HCT116 (cell line): ENCODE measurements at places on chromosomes 1 and 21. TPM values are rescaled to one million over a fixed set of nuclear protein-coding genes. Genes with fewer than 3 reads are reported as not detected.

Gene TFAP2E
- 6.1 TPM for total RNA-seq

Gene ERICH3
- total RNA-seq: not detected

DNA sequence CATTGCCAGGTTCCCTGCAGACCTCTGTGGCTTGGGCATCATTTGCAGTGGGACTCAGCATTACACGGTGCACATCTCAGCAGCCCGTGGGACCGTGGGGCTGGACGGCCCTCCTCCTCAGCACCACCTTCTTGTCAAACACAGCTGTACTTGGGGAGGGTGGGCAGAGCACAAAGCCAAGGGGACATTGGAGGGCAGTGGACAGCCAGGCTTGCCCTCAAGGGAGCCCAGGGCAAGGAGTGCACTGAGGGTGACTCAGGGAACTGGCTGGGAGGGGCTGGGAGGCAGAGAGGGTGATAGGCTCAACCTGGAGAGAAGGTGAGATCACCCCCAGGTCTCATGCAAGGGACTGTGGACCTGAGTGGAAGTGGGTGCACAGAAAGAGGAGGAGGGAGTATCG, 3.4 kb downstream of the CAPN9 start:
- H3K4me3 ChIP-seq: no peak overlapping the region
- DNase-seq: no peak
- H3K27me3 ChIP-seq: no peaks in the 10 kb centered on the region
- H3K36me3 ChIP-seq: no peaks in the 10 kb centered on the region

DNA sequence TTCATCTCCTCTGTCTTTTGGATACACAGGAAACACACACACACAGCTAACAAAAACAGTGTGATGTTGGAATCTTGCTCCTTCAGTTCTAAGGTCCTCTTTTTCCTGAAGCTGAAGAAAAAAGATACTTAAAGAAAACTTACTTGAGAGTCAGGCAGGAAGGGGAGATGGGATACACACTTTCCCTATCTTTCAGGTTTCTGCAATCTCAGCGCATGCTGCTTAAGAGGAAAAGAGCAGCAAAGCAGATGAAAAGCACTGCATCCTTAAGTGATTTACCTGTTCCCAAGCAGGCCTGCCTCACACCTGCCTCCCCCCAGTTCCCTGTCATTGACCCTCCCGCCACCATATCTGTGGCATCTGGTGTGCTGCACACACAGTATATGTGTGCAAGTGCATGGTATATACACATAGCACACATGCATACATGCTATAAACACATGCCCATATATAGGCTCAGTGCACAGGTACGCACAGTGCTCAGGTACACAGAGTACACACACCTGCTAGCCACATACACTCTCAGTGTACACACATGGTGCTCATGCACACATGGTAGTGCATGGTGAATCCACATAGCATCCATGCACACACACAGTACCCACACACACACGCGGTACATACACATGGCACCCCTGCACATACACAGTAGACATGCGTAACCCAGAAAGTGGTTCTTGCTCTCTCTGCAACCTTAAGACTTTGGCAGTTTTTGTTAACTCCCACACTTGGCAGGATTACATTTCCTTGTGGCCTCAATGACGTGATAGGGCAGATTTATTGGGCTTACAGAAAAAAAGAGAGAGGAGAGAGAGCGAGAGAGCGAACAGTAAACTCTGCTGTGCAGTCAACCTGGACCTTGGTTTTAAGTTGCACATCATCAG, 166.9 kb downstream of the TOMM20 start:
- DNase-seq: no peak
- H3K4me3 ChIP-seq: no peak overlapping the region
- peaks cover 13% of the 10 kb centered on the region for H3K4me1 ChIP-seq
- no peaks in the 10 kb centered on the region for H3K36me3 ChIP-seq
- no peaks in the 10 kb centered on the region; the same call in 1 of the 2 replicates for H3K27me3 ChIP-seq

GRCh38 chr1:225460737-225461532, 33.1 kb upstream of the LBR start:
- no peak overlapping the region for H3K4me3 ChIP-seq
- DNase-seq: no peak
- no peaks in the 10 kb centered on the region for H3K27me3 ChIP-seq
- H3K27ac ChIP-seq: no peak overlapping the region

DNA sequence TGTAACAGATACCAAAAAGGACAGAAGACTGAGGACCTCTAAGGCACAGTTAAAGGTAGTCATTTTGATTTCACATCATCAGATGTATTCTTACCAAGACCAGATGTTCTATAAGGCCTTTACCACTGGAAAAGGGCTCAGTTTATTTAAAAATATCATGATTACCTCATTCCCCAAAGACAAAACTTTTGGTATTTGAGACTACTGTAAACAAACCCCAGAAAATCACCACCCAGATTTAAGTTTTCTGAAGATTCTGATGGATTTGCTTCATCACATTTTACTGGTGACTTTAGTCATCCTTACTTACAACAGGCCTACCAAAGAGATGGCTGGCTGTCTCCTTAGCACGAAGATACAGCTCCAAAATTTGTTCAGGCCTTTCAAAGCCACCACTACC, 8.3 kb downstream of the ENAH start:
- H3K4me1 ChIP-seq: no peaks in the 10 kb centered on the region
- H3K4me3 ChIP-seq: no peak overlapping the region
- H3K36me3 ChIP-seq: no peaks in the 10 kb centered on the region
- no peaks in the 10 kb centered on the region for H3K27me3 ChIP-seq

DNA sequence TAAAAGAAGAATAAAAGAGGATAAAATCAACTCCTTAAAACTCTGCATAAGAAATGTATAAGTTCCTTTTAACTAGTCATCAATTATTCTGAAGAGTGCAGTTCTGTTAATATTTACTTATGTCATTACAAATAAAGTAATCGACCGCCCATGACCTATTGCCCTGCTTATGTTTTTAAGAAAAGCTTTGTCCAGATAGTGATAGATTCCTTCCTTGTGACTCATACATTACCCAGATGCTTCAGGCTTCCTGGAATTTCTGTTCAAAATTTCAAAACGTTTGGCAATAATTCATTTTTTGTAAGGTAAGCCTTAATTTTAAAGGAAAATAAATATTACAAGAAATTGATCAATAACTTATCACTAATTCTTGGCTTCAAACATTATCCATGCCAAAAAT, 918.2 kb upstream of the ADGRL2 start:
- H3K27ac ChIP-seq: no peak overlapping the region
- H3K36me3 ChIP-seq: no peaks in the 10 kb centered on the region
- no peak overlapping the region for H3K4me3 ChIP-seq

DNA sequence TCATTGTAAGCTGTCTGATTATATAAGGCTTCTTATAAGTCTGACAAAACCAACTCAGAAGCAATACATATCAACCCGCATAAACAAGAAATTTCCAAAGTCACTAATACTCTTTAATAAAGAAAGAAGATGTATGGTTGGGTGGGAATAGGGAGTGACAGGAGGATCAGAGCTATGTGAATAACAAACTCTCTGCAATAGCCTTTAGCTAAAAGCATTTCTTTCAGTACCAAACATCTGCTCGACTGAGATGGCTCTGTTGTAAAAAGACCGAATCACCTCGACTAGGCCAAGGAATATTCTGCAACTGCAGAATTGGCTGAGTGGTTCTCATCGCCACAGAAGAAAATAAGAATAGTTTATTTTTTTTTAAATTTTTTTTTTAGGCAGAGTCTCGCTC, 39.3 kb upstream of the MUTYH start:
- H3K27ac ChIP-seq: no peak overlapping the region
- no peaks in the 10 kb centered on the region for H3K36me3 ChIP-seq
- no peak for DNase-seq
- H3K27me3 ChIP-seq: no peaks in the 10 kb centered on the region

GRCh38 chr1:234551032-234551378, 59.0 kb downstream of the IRF2BP2 start:
- no peaks in the 10 kb centered on the region for H3K4me1 ChIP-seq
- H3K27me3 ChIP-seq: no peaks in the 10 kb centered on the region
- DNase-seq: no peak
- H3K27ac ChIP-seq: no peak overlapping the region
- no peaks in the 10 kb centered on the region for H3K36me3 ChIP-seq

GRCh38 chr1:182388392-182389134, 3.0 kb downstream of the GLUL start:
- H3K27me3 ChIP-seq: no peaks in the 10 kb centered on the region
- H3K27ac ChIP-seq: no peak overlapping the region
- no peak overlapping the region for H3K4me3 ChIP-seq
- H3K36me3 ChIP-seq: peaks cover 50% of the 10 kb centered on the region
- peaks cover 13% of the 10 kb centered on the region for H3K4me1 ChIP-seq
- no peak for DNase-seq

- no peaks in the 10 kb centered on the region for H3K36me3 ChIP-seq
- H3K4me3 ChIP-seq: no peak overlapping the region
- no peak overlapping the region for H3K27ac ChIP-seq
- peaks cover 2% of the 10 kb centered on the region; the same call in 1 of the 2 replicates for H3K4me1 ChIP-seq
Observed at GRCh38 chr1:46536527-46536926, 14.9 kb downstream of the KNCN start.
